ENCODE measurements at places on chromosomes 12 and 14.

DNA sequence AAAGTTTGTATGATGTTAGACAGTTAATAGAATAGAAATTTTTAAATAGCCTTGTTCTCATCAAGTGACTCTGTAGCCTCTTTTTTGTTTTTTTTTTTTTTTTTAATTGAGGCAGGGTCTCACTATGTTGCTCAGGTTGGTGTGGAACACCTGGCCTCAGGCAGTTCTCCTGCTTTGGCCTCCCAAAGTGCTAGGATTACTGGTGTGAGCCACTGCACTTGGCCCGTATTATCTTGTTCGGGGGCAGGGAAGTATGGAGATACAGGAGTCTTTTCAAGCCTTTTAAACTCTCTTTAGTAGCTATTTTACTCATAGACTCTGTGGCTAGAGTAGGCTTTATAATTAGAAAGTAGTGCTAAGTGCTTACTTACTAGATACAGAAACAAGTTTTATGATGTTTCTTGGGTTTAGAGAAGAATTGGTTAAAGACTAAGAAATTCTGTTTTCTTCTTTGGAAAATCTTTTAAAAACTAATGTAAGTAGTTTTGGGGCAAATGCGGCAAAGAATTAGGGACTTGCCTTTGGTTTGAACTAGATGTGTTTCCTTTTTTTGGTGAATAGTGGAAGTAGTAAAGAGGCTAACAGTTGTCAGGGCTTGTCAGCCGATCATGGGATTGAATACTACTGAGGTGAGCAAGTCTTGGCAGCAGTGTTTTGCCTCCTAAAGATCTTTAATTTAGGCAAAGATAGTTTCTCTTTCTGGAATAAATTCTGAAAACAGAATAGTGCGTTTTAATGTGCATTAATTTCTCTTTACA is 31.3 kb downstream of the FBXO34 start:
- DNase-seq, result no peak

- DNase-seq, result no peak
These were observed 20.8 kb upstream of the PYROXD1 start for GRCh38 chr12:21416511-21417121.

DNA sequence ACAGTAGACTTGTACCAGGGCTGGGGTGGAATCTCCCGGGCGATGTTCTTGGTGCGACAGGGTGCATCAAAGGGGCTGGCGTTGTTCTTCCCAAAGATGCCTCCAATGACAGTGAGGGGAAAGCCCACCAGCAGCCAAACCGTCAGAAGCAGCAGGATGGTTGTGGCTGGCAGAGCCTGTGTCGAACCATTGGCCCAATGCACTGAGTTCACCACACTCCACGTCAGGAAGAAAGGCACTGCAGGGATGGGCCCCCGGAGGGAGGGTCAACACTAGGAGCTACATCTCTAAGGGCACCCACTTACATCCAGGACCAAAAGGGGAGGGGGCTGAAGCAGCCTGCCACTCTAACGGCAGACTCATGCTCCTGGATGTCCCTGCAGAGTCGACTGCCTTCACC is 1.8 kb upstream of the IPO4 start:
- no peak for DNase-seq

DNA sequence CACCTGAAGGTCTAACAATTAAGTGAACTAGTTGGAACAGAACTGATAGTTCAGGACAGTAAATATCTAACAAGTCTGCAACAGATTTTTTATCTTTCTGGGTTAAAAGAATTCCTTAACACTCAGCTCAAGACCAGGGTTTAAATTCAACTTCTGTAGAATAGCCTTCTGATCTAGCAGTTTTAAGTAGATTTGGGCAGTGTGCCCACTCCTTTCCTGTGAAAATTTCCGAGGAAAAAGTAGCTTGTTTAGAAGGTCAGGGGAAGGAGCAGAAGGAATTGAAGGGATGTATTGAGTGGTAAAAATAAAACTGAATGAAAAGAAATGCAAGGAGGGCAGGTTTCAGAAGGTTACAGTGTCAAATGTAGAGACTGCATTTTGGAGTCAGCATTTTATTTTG is 45.8 kb downstream of the ATL1 start:
- DNase-seq, result no peak

DNA sequence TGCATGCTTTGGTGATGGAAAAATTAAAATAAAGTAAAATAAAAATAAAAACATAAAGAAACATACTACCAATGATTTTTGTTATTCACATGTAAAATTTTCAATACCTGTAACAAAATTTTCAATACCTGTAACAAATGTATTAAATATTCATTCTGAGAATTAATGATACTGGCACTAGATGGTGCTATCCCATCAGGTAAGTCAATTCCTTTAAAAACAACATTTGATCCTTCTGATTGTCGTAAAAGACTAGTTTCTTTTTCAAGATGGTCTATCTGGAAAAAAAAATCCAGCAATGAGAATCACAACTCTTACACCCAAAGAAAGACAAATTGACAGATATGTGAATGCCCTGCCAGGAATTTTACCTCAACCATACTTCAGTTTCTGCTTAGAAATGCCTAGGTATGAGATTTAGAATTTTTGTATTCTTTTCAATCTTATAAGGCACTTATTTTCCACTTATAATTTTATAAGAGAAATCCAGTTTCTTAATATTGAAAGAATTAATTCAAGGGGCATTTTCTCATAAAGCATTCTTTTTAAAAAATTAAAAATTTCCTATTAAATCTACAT is 30.7 kb downstream of the CEP290 start:
- DNase-seq, result no peak

DNA sequence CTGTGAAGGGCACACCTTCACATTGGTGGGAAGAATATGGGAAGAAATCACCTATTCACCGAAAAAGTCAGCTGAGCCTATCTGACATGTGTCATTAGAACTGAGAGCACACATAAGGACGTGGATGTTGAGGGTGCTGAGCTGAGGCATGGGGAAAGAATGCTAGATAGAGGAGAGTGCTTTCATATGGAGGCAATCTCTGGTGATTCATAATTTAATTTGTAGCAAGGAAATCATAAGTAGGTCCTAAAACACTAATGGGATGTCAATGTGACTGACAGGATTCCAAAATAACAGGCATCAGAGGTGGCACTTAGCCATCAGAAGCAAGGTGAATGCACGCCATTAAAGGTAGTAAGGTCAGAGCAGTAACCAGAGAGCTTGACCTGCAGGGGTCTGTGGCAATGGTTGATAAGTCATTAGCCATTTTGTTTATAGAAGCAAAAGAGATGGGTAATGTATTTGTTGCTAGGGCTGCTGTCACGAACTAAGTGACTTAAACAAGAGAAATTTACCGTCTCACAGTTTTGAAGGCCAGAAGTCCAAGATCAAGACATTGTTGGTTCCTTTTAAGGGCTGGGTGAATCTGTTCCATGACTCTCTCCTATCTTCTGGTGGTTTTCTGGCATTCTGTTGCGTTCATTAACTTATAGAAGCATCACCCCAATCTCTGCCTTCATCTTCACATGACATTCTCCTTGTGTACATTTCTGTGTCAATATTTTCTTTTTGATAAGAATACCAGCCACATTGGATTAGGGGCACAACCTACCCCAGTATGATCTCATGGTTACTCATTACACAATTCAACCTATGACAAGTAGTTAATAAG is 69.3 kb downstream of the ANKS1B start:
- DNase-seq, result no peak

DNA sequence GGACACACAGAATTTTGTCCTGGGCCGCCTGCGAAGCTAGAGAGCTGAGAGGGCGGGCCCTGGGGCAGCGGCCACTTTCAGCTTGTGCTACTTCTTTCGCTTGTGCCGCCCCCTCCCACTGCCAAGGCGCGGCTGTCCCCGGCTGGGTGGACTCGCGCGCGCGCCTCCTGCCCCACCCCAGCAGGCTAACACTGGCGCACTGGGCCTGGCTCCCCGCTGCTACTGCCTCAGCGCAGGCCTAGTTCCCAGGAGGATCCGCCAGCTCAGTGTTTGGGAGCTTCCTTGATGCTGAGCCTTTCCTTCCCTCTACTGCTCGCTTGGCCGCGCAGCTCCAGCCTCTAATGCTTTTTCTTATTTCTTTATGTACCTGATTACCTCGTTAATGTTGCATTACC is 27.4 kb upstream of the METAP2 start:
- DNase-seq, result no peak

GRCh38 chr12:47249719-47250357 is 170.1 kb upstream of the AMIGO2 start:
- no peak for DNase-seq

DNA sequence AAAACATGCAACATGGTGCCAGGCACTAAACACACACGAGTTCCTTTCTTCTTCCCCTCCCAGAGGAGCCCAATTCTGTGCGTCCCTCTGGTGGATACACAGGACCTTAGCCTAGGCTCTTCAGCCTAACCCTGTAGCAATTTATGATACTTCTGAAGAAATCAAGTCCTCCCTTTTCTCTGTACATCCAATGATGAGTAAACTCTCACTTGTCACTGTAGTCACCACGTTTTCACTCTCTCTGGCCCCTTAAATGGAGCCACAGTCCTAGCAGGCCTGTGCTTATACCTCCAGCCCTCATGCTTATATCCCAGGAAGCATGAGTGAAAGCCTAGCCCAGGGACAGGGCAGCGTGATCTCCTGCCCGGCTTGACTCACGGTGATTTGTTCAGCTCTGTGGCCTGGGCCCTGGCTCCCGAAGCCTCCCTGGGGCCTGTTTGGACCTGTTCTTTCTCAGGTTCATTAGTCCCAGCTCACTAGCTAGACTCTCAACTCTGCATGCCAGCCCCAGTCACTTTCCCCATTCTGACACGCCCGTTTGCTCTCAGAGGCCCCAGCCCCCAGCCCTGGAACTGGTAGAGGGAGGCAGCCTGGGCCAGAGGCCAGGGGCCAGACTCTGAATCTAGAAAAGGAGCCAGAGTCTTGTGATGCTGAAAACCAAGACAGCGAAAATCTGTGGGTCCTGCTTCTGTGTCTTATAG is 24.1 kb upstream of the PLEKHG3 start:
- DNase-seq, result peak; percentile 58

GRCh38 chr14:50961605-50962221 is 17.4 kb upstream of the PYGL start:
- no peak for DNase-seq

GRCh38 chr12:674272-674781 is 11.1 kb upstream of the NINJ2 start:
- no peak for DNase-seq

GRCh38 chr14:21039585-21040369 is 2.4 kb upstream of the RNASE7 start:
- DNase-seq, result no peak

GRCh38 chr14:21278632-21279031 is 1.3 kb upstream of the RPGRIP1 start:
- DNase-seq, result no peak

DNA sequence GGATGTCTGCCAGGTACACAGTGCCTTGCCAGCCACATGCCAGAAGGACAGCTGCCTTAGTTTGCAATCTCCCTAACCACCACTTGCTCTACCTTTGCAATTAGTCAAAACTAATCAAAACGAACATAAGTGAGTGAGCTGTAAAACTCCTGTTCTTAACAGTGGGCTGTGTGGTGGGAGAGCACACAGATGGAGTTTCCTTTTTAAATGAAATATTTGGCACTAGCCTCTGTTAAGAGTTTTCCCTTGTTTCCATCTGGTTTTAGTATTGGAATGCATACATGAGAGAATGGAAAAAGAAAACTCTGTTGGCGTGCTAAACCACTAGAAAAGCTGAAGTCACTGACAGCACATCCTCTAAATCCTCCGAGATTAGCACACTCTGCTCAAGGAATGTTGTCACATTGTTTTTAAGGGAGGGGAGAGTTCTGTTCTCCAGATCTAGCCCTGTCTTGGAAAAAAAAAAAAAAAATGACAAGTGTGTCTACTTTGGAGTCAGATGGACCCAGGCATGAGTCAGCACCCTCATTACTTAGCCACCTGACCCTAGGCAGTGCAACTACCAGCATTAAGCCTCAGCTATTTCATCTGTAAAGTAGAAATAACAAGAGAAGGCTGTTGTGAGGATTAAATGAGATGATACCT is 83.9 kb downstream of the STXBP6 start:
- DNase-seq, result no peak

GRCh38 chr12:19687371-19687770 is 248.1 kb downstream of the AEBP2 start:
- no peak for DNase-seq

GRCh38 chr14:102452302-102452701 is 57.3 kb downstream of the ANKRD9 start:
- DNase-seq, result no peak
